ENCODE measurements at places on chromosomes 7 and 10.

DNA sequence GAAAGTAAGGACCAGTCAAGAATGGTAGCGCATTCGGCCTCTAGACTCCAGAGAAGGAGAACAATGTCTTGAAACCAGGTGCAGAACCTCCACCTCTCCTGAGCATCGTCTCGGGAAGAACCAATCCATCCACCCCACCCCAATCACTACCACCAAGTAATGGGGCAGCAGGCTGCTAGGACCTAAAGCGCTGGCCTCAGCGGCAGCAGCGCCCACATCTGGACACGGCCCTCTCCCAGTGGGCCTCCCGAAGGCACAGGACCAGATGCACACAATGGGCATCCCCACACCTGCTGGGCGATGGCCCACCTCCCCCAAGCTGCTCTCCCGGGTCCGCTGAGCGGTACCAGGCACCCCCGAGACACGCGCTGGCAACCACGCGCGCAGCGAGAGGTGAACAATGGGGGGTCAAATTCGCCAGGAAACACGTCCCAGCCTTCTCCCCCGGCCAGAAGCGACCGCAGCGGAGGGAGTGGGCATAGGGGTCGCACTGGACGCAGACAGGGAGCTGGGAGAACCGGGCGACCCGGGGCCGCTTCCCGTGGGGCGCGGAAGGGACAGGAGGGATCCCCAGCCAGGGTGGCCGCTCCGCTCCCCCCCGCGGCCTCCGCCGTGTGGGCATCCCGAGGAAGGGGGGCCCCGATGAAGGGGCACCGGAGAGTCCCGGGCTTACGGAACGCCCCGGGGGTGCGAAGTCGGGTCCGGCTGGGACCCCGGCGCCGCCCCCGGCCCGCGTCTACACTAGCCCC lies 506 bp downstream of the CTTNBP2 start:
- DNase-seq: no peak

GRCh38 chr10:44979281-44980191 lies 927 bp upstream of the DEPP1 start:
- no peak for DNase-seq

- DNase-seq: no peak
Observed at GRCh38 chr7:28784171-28784902, 173.8 kb downstream of the TRIL start.

GRCh38 chr7:150481186-150481920 lies 30.9 kb downstream of the GIMAP8 start:
- no peak for DNase-seq

DNA sequence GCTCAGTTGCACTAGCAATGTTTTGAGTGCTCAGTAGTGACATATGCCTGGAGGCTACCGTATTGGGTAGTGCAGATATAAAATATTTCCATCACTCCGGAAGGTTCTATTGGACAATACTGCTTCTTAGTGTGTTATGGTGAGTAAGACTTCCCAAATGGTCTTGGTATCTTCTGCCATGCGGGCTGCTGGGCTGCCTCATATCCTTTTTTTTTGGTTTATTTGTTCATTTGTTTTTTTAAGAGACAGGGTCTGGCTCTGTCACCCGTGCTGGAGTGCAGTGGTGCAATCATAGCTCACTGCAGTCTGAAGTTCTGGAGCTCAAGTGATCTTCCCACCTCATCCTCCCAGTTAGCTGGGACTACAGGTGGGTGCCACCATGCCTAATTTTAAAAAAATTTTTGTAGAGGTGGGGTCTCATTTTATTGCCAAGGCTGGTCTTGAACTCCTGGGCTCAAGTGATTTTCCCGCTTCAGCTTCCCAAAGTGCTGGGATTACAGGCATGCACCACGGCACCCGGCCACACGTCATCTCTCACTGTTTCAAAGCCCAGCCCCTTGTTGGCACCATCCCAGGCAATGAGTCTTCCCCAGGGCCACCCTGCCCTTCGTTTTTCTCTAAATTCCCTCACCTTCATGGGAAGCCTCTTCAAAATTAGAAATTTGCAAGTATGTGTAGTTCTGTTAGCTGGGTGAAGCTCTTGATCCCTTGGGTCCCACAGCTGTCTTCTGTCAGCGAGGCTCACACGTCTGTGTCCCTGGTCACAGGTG lies 111.0 kb upstream of the KLF14 start:
- no peak for DNase-seq

GRCh38 chr10:125593644-125594043 lies 89.3 kb downstream of the TEX36 start:
- DNase-seq: no peak

DNA sequence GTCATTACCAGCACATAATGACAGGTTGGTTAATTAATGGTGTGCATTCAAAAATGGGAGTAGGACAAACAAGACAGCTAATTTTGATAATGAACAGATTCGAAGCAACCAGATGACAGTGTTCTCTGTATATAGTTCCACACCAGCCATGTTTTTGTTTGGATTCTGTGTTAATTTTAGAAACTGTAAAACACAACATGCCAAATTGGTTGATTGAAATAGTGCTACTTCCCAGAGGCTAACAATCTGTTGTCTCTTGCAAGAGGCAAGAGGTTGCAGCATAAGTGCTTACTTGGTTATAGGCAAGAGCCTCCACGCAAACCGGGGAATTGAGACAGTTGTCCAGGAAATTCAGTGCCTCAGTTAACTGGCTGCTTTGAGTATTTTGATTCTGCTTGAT lies 170.2 kb upstream of the HABP2 start:
- no peak for DNase-seq

GRCh38 chr10:113780681-113781250 lies 29.3 kb downstream of the PLEKHS1 start:
- no peak for DNase-seq

- DNase-seq: no peak
Observed at GRCh38 chr7:54961391-54961790, 57.4 kb upstream of the EGFR start.

DNA sequence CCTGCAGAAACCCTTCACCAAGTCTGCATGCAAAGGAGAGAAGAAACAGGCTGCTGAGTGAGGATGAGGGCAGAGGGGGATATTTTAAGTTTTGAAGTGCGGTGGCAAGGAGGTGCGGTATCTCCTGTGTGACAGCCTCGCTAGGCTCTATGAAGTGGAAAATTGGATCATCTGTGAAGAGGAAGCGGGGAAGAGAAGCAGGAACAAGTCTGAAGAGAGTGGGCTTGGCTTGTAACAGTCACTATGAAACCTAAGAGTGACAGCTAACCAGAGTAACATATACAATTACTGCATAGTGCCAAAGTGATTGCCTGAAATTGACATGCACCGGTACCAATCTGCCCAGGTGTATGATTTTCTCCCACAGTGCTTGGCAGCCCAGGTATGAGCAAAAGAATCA lies 287.5 kb upstream of the KLF14 start:
- no peak for DNase-seq

DNA sequence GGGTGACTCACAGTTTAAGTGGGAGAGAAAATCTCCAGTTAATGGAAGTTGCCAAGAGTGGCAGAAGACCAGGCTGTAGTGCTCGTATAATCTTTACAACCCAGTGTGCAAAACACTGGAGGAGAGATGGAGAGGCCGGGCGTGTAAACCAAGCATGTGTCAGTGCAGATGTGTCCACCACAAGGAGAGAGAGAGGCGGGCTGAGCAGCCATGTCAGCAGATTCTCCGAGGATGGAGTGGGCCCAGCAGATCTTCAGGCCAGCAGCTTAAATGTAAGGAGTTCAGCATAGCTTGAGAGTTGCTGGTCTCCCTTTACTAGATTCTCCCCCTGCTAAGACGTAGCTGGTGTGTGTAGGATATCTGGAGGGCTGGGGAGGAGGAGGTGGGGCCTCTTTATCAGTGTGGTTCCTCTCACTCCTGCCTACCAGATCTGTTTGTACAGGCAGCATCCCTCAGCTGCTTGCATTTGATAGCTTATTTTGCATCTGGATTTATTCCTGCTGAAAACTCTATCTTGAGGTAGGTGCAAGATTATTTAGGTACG lies 13.7 kb downstream of the BPGM start:
- DNase-seq: no peak

DNA sequence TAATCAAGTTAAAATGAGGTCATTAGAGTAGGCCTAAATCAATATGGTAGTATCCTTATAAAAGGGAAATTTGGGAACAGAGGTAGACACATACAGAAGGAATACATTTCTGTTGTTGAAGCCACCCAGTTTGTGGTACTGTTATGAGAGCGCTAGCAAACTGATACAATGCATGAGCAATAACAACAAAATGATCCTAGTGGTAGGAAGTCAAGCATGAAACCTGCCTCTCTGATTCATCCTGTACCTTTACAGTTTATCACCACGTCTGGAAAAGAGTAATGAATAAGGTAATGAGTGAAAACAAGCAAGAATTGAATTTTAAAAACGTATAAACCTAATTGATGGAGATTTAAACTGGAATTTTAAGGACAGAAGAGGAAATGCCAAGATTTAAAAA lies 217.2 kb downstream of the PCLO start:
- no peak for DNase-seq

DNA sequence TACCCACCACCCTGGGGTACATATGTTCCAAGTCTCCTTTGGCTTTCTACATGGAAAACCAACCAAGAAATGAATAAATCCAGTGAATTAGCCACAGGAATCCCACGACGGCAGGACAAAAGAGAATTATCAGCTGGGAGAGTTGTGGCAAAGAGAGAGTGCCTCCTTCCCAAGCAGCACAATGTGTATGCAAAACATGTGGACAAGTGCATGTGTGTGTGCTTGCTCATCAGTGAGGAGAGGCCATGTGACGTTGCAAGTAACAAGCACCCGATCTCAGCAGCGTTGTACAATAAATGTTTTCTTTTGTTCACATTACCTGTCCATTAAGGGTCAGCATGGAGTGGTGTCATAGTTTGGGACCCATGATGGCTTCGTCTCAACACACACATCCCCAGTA lies 50.0 kb upstream of the EMX2 start:
- no peak for DNase-seq

GRCh38 chr7:1012004-1012715 lies 29.2 kb downstream of the CYP2W1 start:
- no peak for DNase-seq

- DNase-seq: no peak
Observed at GRCh38 chr10:112775892-112776674, 174.0 kb upstream of the TCF7L2 start.

DNA sequence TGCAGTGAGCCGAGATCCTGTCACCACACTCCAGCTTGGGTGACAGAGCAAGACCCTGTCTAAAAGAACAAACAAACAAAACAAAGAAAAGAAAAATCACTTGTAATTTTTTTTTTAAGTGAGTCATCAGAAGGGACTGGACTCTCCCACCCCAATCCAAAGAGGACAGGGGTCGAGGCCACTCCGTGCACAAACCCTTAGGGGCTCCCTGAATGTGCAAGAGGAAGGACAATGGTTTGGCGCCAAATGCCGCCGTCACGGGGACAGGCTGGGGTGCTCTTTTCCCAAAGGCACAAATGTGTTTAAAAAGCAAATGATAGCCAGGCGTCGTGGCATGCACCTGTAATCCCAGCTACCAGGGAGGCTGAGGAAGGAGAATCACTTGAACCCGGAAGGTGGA lies 23.8 kb downstream of the RCC1L start:
- DNase-seq: no peak

DNA sequence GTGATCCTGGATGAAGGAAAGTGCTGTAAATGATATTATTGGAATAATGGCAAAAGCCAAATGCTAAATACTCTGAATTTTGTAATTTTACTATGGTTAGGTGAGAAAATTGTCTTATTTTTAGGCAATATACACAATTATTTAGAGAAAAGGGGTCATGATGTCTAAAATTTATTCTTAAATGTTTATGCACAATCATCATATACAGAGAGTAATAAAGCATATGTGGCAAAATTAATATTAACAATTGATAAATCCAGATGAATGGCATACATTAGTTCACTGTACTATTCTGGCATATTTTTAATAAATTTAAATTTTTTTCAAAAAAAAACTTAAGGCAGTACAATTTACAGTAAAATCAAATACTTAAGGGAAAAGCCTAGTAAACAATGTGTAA lies 7.4 kb downstream of the IPMK start:
- DNase-seq: no peak

- no peak for DNase-seq
Observed at GRCh38 chr10:89207801-89208551, 859 bp upstream of the CH25H start.

- DNase-seq: no peak
Observed at GRCh38 chr7:93043385-93043985, 74.3 kb downstream of the SAMD9 start.

DNA sequence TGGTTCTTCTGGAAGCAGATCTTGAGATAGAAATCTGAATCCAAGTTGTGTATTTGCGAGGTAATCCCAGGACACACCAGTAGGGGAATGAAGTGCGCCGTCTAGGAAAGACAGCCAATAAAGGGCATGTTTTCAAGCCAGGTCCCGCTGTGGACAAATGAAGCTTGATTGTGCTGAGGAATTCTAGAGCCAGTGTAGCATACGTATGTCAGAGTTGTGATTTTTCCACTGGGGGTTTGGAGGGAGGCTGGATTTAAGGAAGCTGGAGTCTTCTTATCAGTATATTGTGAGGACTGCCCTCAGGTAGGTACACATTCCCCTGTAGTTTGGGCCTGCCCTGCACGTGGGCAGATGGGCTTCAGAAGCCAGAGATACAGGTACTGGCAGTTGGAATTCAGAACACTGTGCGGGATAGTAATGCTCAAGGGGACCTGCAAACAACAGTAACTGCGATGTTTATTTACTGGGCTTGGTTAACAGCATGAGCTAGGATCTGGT lies 50.9 kb downstream of the GALNT11 start:
- no peak for DNase-seq

GRCh38 chr10:43084812-43085211 lies 7.9 kb downstream of the RET start:
- no peak for DNase-seq

- no peak for DNase-seq
Observed at GRCh38 chr7:55878691-55879090, 8.6 kb upstream of the ZNF713 start.

GRCh38 chr10:131788386-131788785 lies 112.4 kb upstream of the PPP2R2D start:
- no peak for DNase-seq

GRCh38 chr10:85786401-85786899 lies 580.1 kb downstream of the GRID1 start:
- DNase-seq: no peak

- no peak for DNase-seq
Observed at GRCh38 chr10:3992382-3993178, 207.6 kb upstream of the KLF6 start.
